ENCODE measurements at places on chromosomes 7 and 10.

DNA sequence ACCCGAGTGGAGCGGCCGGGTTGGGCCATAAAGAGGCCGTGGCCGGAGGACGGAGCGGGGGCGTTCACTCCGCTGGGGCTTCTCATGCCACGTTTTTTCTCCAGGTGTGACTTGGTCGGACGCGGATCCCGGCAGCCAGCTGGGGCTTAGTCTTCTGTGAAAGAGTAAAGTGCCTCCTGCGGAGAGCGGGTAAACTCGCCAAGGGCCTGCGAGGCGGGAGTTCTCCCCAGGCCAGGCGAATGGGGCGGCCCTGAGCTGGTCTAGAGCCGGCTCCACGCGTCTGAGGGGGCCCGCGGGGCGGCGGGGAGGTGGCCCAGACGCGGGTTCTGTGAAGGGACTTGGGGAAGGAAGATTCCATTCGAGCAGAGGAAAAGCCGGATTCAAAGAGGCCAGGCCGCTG is 86.3 kb upstream of the VIPR2 start:
- H3K4me3 ChIP-seq, result no peak overlapping the region
- peaks cover 8% of the 10 kb centered on the region for H3K27me3 ChIP-seq
- H3K36me3 ChIP-seq, result no peaks in the 10 kb centered on the region
- DNase-seq, result no peak

DNA sequence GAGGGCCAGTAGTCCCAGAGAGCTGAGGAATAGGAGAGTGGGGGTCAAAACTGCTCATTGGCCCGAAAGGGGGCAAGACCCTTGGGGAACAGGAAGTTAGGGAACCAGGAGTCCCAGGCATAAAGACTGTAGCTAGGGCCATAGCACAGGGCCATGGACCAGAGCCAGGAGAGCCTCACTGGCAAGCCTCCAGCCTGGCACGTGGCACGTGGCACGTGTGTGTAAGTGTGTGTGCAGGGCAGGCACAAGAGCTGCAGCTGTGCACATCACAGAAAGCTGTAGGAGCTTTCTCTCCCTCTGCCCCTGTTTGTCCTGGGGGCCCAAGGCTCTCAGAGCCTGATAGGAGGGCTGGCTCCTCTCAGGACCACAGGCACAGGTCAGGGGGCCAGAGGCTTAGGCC is 47.8 kb upstream of the SLF2 start:
- H3K27ac ChIP-seq, result no peak overlapping the region
- no peak overlapping the region for H3K4me3 ChIP-seq
- no peaks in the 10 kb centered on the region for H3K36me3 ChIP-seq
- H3K27me3 ChIP-seq, result peaks cover 70% of the 10 kb centered on the region
- no peak for DNase-seq

GRCh38 chr7:35495377-35495776 is 199.6 kb downstream of the HERPUD2 start:
- no peak for DNase-seq
- no peaks in the 10 kb centered on the region for H3K36me3 ChIP-seq
- H3K27me3 ChIP-seq, result peaks cover 17% of the 10 kb centered on the region
- no peak overlapping the region for H3K27ac ChIP-seq
- H3K4me1 ChIP-seq, result no peaks in the 10 kb centered on the region

- no peak for DNase-seq
- H3K27ac ChIP-seq, result peak overlapping the region; percentile 20
- H3K4me1 ChIP-seq, result peaks cover 5% of the 10 kb centered on the region
- H3K36me3 ChIP-seq, result no peaks in the 10 kb centered on the region
- no peaks in the 10 kb centered on the region for H3K27me3 ChIP-seq
These were observed 70.4 kb upstream of the ATRNL1 start for GRCh38 chr10:115022733-115023132.

DNA sequence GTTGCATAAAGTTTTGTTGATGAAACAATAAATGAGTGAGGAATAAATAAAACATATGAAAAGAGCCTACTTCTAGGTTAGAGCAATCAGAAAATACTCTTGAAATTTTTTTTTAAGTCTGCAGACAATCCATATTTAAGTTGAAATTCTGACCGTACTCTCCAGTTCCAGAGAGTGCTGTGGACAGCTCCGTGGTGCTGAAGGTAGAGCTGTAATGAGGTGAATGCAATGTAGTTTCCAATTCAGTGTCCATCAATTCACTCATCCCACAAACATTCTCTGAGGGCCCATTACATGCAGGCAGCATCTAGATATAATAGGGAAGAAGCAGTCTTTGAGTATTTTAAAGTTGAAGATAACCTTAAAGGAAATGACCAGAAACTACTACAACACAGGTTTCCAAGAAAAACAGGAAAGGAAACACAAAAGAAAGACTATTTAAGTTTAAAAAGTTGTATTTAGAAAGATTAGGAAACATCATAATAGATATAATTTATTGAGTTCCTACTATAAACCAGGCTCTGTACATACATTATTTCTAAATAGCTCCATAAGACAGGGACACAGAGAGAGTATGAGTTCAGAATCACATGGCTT is 44.0 kb upstream of the CRTAC1 start:
- no peak overlapping the region for H3K27ac ChIP-seq
- no peaks in the 10 kb centered on the region for H3K36me3 ChIP-seq
- no peak overlapping the region for H3K4me3 ChIP-seq
- peaks cover 52% of the 10 kb centered on the region for H3K27me3 ChIP-seq
- no peak for DNase-seq

DNA sequence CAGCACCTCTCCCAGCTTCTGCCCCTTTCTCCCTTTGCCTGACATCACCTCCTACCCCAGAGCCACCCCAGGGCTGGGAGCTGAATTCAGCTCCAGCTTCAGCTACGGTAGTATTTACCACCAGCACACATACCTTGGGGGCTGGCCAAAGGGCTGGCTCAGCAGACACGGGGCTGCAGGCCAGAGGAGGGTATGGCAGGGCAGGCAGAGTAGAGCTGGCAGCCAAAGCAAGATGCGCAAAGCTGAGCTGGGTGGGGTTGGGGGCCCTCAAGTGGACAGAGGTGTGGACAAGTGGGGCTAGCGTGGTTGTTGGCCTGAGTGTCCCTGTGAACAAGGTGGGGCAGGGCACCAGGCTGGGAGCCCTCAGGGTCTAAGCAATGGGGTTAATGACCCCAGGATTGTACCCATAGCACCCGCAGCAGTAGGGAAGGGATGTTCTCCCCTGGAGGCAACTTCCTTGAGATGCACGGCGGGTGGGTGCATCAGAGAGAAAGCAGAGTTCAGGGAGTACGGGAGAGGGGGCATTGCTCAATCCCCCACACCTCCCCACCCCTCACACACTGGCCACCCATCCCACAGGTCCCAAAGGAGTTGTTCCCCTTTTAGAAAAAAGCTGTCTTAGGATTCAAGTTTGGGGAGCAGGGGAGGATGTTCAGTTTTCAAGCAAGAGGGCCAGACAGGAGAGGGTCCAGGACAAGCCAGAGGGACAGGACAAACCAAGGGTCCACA is 8.0 kb downstream of the VSIR start:
- H3K27me3 ChIP-seq, result no peaks in the 10 kb centered on the region
- H3K4me3 ChIP-seq, result peak overlapping the region; percentile 5
- no peak for DNase-seq
- H3K27ac ChIP-seq, result peak overlapping the region; percentile 76
- H3K4me1 ChIP-seq, result peaks cover 68% of the 10 kb centered on the region
